ENCODE measurements at places on chromosomes 1 and 21.

- DNase-seq = no peak
These were observed 289.5 kb downstream of the SIPA1L2 start for GRCh38 chr1:232340446-232340845.

DNA sequence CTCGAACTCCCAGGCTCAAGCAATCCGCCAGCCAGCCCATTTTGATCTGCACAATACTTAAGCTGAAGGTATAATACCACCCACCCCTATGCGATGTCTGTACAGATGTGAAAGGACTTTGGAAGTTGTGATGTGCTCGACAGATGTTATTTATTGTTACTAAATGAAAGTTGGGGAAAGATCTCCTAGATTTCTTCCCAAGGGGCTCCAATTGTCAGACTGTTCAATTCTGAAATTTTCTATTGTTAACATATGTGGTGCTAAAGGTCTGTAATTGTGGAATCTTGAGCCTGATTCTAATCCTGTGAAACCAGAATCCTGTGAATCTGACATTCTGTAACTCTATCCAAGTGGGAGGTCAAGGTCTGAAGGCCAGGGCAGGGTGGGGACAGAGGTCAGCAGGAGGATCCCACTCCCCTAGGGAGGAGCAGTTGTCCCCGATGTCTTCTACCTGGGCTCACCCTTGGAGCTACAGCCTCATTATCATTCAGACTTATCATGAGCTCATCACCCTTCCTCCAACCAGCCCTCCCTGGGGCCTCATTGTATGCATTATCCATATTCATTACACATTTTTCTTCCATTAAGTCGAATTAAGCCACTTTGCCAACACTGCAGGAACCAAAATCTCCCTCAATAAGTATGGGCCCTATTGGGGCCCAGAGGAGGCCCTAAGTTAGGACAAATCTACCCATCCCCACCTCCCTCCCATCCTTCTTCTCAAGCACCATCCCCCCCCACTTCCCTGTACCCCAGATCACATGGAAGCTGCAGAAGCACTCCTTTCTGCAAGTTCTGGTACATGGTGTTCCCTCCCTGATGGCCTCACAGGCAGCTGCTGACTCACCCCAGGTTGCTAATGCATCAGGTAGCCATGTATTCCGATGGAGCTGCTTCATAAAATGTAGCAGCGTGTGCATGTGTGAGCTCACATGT is 32.3 kb downstream of the SHISAL2A start:
- DNase-seq = peak; percentile 27

DNA sequence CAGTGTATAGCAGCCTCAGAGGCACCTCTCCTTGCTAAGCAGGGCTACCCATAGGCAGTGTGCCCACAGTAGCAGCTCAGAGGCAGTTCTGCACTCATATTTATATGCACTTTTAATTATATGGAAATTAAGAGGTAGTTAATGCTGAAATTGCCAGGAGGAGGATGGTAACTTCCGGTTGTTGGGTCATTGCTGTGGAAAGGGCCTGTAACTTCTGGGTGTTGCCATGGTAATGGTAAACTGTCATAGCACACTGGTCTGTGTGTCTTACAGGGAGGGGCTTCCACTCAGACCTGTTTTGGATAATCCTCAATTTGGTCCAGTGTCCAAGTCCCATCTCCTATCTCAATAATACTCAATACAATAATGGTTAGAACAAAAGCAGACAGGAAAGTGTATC is 7.6 kb downstream of the CFH start:
- DNase-seq = no peak

DNA sequence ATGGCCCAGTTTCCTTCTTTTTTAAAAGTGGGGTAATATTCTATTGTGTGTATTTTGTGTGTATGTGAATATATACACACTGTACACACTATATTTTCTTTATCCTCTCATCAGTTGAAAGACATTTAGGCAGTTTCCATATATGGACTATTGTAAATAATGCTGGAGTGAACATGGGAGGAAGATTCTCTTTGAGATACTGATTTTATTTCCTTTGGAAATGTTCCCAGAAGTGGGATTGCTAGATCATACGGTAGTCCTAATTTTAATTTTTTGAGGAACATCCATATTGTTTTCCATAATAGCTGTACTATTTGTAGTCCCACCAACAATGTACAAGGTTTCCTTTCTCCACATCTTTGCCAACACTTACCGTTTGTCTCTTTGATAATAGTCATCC is 51.0 kb downstream of the F3 start:
- no peak for DNase-seq

GRCh38 chr1:196309386-196309785 is 298.9 kb downstream of the KCNT2 start:
- DNase-seq = no peak

DNA sequence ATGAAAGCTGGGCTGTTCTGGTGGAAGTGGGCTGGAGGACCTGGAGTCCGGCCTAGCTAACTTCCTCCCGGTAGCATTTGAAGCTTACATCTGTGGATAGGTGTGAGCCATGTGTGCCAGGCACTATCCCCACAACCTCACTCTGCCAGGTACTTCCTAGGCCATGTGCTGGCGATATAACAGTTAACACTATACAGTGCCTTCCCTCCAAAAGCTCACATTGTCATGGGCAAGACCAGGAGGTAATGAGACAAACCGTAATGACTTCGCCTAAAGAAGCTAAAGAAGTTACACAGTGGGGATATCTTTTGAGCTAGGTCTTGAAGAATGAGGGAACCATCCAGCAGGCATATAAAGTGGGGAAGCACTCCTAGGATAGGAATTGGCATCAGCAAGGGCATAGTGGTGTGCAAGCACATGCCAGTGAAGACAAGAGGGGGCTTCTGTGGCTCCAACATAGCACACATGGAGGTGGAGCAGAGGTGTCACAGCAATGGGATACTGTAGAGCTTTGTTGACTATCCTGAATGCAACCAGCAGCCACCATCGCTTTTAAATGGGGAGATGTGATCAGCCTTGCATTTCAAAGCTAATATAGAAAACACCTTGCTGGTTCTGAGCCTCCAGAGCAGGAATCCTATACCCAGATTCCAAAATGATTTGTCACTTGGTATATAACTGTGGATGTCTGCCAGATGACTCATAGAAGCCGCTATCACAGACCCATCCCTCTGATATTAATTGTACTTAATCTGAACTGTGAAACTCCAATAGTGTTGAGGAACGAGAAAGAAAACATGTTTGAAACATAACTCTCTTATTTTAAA is 466.3 kb downstream of the LMO4 start:
- no peak for DNase-seq

- no peak for DNase-seq
These were observed 7.1 kb downstream of the CHRNB2 start for GRCh38 chr1:154574716-154575115.

DNA sequence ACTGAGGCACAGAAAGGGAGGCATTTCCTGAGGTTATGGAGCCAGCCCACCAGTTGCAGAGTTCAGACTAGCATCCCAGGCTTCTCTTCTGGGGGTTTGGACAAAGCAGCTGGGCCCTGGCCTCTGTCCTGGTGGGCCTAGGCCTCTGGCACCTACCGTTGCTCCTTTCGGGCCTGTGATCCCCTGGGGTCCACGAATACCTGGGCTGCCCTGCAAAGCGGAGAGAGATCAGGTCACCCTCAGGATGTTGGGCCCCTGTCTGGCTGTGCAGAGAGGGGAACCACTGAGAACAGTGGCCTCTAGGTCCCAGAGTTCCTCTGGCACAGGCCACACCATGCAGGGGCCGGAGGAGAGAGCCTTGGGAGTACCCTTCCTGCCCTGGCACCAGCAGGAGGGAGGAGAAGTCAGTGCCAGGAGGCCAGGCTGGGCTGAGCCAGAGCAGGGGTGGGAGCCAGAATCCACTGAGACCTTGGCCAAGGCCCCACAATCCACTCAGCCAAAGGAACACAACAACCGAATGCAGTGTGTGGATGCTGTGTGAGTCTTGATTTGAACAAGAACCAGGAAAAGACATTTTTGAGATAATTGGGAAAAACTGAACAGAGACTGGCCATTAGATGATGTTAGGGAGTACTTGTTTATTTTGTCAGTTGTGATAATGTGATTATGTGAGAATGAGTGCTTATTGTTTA is 8.9 kb downstream of the COL9A2 start:
- DNase-seq = no peak

DNA sequence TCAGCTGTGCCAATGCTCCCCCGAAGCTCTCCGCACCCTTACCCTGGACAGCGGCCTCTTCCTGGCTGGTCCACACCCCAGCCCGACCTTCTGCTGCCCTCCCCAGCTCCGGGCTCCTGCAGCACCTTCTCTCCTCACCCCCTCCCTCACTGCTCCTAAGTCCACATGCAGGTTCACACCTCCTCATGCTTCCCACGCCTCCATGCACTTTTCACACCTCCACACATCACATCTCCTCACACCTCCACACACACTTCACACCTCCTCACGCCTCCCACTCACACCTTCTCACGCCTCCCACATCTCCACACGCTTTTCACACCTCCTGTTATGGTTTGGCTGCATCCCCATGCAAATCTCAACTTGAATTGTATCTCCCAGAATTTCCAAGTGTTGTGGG is 18.9 kb downstream of the GPR137B start:
- no peak for DNase-seq

DNA sequence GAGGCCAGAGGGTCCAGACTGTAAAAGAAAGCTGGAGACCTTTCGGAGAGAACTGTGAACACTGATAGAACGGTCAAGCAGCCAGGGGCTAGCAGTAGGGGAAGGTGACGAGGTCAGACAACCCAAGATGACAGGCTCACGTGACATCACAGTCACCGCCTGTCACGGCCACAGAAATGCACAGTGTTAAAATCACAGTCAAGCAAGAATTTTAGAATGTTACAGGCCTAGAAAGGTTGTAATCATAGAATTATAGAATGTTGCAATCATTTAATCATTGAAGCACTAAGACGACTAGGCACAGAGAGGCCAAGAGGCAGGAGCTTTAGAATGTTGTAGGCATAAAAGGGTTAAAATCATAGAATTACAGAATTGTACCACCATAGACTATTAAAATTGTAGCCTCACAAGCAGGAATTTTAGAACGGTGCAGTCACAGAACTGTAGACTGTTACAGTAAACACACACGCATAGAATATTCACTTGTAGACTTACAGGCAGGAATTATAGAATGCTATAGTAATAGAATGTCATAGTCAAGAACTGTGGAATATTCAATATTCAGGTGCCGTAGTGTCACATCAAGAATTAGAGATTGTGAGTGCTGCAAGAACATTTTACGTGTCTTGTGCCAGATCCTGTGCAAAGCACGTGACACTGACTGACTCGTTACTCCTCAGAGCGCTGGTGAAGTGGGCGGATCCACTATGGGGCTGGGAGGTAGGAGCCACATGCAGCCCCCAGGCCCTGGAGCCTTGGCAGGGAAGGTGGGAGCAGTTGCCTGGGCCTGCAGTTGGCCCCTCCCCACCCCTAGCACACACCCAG is 118.1 kb downstream of the EPHB2 start:
- no peak for DNase-seq

DNA sequence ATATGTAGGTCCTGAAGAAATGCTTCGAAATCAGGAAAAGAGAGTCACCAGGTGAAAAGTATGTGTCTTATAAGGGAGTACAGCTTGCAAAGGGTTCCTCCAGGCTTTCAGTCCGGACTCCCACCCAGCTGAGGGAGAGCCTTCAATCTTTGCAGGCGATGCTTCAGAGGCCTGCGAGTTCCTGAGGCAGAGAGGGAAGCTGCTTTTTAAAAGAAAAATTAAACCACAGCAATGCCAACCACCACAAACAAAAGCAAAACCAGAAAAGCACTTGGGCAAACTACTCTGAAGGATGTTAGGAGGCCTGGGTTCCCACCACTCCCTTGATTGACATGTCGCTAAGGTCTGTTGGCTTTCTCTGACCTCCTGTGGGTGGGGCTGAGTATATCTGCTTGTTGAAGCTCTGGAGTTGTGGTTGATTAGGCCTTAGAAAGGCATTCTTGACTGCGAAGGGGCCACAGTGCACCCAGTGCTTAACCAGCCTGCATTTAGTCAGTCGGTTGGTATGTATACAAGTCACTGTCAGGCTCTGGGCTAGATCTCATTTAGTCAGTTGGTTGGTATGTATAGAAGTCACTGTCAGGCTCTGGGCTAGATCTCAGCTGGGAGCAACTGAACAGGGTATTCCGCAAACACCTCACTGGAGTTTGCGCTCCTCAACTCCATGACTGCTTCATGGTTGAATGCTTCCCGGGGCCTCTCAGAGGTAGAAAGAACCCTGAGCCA is 1.2 kb downstream of the NIPAL3 start:
- DNase-seq = no peak

DNA sequence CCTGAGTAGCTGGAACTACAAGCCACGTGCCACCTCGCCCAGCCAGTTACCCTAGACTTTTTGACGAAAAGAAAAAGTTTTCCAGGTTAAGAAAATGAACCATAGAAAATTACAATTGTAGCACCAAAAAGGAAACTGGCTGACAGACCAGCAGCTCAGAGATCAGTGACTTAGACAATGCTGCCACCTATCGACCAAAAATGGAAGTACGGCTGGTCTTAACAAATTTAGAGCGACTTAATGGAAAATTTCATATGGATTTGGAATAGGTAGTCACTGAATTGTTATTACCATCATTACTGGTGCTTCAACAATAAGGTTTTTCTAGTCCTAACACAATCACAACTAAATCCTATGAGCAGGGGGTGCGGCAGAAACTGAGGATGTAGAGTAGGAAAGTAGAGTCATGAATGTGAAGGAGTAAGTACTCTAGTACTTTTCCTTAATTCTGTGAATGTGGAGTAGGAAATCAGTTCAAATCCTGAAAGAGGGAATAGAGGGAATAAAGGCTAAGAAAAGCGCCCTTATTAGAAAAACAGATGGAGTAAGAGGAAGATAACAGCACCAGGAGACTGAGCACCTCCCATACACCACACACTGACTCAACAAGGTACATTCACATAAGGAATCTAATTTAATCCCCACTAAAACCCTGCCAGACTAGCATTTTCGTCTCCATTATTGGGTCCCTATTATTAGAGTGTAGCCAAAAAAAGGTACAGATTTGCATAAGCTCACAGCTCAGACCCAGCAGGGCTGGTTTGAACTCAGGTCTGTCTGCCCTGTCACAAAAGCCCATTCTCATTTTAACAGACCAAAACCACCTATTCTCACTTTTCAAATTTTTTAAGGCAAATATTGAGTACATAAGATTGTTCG is 37.9 kb upstream of the MGST3 start:
- peak; percentile 86 for DNase-seq

DNA sequence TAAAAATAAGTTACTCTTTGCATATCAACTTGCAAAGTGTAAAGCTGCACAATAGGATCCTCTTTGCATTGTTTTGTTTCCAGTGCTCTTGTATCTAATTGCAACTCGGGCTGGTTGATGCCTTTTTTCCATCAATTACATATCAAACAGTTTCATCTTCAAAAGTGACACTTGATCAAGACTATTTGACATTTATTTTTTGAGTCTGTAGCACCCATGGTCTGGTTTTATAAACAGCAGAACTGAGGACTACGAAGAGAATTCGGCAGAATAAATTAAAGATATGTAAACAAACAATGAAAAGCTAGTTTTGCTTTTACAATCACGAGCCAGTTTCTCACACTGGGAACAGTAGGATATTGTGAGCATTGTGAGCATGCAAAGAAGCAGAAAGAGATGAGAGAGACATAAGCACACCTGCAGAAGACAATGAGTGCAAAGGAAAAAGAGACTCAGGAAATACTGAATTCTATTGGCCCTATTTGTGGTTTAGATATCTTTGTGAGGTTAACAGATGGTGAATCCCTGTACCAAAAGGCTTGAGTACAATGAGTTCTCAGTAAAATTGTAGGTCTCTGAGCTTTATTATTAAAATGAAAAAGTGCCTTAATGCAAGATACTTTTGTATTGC is 45.4 kb downstream of the RPL5 start:
- no peak for DNase-seq

- no peak for DNase-seq
These were observed 3.0 kb downstream of the FUBP1 start for GRCh38 chr1:77975907-77976306.

- DNase-seq = no peak
These were observed 166.5 kb upstream of the COA6 start for GRCh38 chr1:234206651-234207284.
